ENCODE measurements at places on chromosomes 13 and 19.
A peak's percentile ranks its signal among the peaks of the same experiment; 100 is the strongest.

DNA sequence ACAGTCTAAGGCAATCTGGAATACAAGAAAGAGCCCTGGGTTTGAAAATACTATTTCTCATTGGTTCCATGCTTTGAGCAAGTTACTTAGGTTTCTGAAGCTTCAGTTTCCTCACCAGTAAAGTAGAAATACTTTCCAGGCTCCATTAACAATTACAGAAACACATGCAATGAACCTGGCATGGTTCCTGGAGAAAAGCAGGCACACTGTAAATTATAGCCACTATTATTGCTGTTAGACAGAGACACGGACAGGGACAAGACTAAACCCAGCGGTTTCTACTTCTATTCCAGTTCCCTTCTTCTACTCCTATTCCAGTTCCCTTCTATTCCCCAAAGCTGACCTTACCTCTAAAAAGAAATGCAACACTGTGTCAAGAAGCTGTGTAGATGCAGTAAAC lies 41.2 kb downstream of the MIPEP start:
- DNase-seq = no peak

GRCh38 chr13:106241974-106242953 lies 293.2 kb downstream of the EFNB2 start:
- DNase-seq = no peak

- no peak for DNase-seq
Measured at GRCh38 chr13:30577401-30577852, 40.3 kb upstream of the USPL1 start.

DNA sequence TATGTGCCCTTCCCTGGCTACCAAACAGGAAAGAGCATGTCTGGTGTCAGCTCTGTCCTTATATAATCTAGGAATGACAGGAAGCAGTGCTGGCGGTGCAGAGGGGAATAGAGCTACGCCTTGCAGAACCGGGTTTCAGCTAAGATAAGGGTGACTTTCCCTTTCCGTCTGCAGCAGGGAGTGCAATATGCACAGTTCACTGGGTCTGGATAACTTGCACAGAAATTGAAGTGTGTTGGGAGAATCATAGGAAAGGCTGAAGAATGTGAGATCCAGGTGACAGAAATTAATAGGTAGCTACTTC lies 90.0 kb upstream of the TSHZ3 start:
- DNase-seq = no peak

DNA sequence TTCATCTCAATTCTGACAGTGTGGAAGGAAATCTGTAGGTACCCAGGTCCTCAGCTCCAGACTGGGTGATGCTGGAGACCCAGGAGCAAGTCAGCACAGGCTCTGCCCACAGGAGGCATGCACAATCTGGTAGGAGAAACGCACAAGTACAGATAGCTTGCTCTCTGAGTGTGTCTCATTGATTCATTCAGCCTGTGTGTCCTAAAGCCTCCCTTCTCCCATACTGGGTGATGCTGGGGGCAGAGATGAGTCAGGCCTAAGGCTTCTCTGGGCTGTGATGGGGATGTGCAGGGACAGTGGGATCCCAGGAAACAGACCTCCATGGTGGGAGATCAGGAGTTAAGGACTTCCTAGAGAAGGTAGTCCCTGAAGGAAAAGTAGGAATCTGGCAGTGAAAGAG lies 6.8 kb downstream of the ZNF526 start:
- no peak for DNase-seq

DNA sequence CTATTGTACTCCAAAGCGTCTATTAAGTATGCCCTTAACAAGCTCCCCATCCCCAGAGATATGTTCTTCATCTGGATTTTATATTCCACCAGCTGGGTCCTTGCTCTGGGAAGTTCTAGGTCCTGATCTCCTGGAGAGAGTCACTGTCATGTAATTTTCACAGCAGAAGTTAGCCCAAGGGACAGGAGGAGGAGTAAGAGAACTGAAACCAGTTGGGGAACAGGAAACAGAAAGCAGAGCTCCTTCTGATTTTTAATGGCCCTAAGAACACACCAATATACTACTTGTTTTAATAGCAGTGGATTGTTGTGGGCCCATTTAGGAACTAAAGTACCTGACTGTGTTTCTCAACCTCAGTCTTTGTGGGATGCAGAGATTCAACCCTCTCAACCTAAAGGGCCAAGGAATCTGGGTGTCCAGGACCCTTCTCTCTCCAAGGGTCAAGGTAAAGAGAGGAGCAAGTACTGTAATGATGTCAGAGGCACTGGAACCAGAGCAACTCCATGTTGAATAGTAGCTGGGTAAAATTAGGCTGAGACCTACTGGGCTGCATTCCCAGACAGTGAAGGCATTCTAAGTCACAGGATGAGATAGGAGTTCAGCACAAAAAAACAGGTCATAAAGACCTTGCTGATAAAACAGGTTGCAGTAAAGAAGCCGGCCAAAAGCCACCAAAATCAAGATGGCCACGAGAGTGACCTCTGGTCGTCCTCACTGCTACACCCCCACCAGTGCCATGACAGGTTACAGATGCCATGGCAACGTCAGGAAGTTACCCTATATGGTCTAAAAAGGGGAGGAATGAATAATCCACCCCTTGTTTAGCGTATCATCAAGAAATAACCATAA lies 8.1 kb upstream of the FPR3 start:
- no peak for DNase-seq

DNA sequence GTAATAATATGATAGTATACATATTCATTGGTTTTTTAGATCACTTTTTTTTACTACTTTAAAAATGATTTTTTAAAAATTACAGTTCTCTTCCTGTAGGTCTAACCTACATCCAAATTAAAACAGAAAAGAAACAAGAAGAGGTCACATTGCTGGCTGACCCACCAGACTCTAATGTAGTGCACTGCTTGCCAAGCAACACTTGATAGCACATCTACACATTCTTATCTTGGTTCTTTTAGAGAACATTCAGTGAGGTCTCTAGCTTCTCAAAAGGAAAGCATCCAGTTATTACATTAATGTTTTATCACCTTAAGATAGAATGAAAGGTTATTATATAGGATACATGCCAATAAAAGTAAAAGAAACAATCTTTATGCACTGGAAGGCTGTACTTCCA lies 35.6 kb downstream of the NDFIP2 start:
- DNase-seq = no peak

- no peak for DNase-seq
Measured at GRCh38 chr19:19342086-19343015, 21.7 kb downstream of the MAU2 start.

DNA sequence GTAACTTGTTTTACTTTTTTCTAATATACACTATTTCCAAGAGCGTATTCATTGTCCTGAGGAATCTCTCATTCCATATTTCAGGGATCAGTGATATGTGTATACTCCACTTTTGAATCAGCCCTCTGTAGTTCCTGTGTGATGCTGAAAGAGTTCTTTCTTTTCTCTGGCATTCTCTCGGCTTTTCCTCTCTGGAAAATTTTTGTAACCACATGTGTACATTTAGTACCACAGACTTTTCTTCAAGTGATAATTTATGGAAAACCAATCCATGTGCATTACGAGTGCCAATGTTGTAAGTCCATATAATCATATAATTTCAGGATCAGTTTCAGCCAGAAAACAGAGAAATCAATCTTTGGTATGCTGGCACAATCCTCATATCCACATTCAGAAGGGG lies 102.2 kb upstream of the MBNL2 start:
- no peak for DNase-seq

DNA sequence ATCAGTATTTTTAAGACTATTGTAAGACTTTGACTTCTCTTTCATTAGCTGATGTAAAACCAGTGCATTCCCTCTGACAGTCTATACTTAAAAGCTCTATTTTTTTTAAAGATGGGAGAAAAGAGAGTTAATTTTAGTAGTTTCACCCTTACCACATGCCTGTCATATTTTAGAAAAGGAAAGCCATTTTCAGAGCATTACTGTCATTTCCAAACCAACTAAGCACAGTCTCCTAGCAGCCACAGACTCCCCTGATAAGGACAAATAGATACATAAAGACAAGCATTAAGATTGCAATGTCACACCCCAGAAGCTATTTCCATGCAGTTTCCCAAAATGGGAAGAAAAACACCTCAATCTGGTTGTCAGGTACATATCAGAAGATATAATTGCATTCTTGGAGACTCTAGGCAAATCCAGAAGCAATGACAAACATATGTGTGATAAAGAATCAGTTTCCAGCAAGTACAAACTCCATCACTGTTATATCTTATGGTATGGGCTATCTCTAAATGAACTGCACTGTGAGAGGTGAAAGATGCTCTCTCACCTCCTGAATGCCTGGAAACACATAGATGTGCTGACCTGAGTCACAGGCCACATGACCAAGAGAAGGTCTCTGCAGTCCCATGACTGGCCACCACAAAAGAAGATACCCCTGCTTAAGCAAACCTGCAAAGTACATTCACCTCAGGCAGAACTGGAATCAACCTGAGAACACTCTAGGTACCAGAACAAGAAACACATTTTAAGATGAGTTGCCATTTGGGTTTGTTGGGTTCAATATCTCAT lies 303.3 kb downstream of the POU4F1 start:
- DNase-seq = no peak

GRCh38 chr19:18385675-18386542 lies at the start of gene GDF15:
Gene GDF15 (plus strand): TSS chr19:18386158. CDS start chr19:18386190, 32 bp downstream.
- DNase-seq = no peak

DNA sequence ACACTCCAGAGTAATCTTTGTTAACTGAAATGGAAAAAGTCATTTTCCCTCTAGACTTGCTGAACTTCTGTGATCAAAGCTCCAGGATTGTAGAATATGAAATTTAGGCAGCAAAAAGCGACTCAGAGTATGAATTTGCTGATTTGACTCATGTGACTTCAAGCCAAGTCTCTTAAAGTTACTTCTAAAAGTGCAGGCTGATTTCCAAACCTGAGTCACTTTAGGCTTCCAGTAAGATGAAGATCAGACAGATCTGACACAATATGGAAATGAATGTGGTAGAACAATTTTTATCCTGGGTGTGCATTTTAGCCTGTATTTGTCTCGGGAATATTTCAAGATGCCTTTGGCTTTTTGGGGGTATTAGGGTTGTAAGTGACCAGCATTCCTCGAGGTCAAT lies 151.0 kb upstream of the TMTC4 start:
- no peak for DNase-seq

DNA sequence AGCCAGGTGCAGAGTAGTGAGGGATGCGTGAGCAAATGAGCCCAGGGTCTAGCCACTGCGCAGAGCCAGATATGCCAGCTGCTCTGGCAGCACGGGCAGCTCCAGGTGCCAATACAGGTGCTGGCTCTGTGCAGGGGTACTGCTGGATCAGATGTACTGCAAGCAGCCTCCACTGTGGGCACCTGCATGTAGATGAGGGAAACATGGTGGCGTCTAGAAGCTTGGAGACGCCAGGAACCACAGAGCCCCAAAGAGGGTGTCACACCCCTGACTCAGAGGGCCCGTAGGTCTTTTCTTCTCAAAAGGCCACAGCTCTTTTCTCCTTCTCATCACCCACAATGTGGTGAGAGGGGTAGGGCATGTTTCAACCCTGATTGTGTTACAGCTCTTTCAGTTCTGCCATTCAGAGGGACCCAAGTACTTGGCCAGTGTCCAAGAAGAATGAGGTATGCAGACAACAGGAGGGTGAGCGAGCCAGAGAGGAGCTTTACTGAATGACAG lies 244.4 kb upstream of the SLITRK1 start:
- DNase-seq = no peak

GRCh38 chr19:15220833-15221232 lies 11.4 kb downstream of the EPHX3 start:
- no peak for DNase-seq

DNA sequence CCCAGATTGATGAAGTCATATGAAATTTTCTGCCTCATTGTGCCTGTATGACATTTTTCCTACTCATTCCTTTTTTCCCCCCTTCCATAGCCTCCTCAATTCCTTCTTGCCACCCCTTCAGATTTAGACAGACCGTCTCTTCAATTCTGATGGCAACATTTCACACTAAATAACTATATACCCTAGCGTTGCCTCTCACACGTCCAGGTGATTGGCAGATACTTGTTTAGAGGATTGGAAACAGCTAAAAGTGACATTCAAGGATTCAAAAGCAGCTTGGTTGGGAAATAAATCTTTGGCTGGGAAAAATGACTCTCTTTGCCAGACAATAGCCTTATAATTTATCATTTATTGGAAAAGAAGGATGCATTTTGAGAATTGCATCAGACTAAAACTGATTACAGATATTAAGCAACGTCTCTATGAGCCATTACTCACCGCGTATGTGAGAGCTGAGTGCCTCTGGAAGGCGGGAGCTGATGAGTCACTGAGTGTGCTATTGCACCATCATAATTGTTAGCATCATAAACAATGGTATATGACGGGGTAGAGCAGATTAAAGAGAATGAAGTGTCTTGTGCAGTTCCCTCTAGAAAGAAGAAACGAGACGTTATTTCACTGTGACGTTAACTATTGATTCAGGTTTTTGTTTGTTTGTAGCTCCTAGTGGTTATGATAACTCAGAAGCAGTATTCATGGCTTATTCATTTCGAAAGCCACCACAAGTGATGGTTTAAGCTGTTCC lies 61.1 kb upstream of the FAM216B start:
- DNase-seq = peak; percentile 86

DNA sequence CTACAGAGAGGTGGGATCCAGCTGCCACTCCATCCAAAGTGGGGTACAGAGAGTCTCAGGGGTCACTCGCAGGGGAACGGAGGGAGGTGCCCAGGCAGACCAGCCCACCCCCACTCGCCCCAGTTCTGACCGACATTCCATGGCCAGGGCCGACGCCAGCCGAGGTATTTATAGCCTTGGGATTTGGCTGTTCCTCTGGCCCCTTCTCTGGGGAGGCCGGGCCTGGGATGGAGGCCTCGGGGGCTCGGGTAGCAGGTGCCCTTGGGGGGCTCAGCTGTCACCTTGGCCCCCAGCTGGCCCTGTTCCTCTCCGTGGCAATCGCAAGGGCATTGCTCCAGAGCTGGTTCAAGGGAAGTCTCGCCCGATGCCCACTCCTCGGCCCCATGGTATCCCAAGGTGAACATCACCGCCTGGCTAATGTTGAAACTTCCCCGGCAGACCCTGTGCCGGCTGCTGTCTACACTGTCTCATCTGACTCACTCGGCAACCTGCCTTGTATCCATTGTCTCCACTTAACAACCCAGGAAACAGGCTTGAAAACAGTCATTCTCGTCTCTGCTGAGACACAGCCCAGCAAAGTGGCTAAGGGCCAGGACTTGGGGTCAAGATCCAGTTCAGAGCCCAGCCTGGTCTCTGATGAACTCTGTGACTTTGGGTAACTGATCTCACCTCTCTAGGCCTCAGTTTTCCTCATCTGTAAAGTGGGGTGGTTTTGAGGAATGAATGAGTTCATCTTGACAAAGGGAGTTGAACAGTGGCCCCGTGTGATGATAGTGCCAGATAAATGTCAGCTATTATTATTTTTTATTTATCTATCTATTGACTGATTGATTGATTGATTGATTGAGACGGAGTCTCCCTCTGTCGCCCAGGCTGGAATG lies 9.7 kb downstream of the PRKACA start:
- DNase-seq = no peak
